EL (cell line): ENCODE measurements at places on chromosomes 13 and 19.
A peak's percentile ranks its signal among the peaks of the same experiment; 100 is the strongest.

GRCh38 chr13:39370554-39370953 is 232.4 kb downstream of the LHFPL6 start:
- DNase-seq, result no peak

- DNase-seq, result peak; percentile 31
Measured at GRCh38 chr13:21399741-21400140, 59.4 kb downstream of the ZDHHC20 start.

- no peak for DNase-seq
Measured at GRCh38 chr13:79289571-79289970, 116.5 kb downstream of the RBM26 start.

GRCh38 chr19:38632476-38633213 is 13.7 kb downstream of the EIF3K start:
- no peak for DNase-seq

- DNase-seq, result no peak
Measured at GRCh38 chr19:577439-578392, 5.3 kb downstream of the BSG start.

- no peak for DNase-seq
Measured at GRCh38 chr19:1231729-1232637, 5.8 kb downstream of the CBARP start.

DNA sequence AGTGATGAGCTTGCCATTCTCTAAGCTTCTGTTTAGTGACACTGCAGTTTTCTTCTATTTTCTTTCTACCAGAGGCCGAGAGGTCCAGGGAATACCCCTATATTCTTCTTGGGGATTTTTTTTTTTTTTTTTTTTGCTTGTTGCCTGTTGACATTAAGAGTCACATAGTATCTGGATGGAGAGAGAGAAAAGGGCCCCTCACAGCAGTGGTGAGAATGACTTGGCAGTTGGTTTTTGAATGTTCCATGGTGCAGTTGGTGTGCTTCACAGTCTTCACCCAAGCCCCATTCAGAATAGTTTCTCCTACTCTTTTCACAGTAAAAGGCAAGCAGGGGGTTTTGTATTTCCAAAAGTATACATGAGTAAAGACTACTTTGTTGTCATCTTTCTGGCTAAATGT is 577.9 kb downstream of the LMO7 start:
- DNase-seq, result no peak

DNA sequence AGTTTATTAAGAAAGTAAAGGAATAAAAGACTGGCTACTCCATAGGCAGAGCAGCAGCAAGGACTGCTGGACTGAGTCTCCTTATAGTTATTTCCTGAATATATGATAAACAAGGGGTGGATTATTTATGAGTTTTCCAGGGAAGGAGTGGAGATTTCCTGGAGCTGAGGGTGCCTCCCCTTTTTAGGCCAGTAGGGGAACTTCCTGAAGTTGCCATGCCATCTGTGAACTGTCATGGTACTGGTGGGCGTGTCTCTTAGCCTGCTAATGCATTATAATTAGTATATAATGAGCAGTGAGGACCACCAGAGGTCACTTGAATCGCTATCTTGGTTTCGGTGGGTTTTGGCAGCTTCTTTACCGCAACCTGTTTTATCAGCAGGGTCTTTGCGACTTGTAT is 13.5 kb downstream of the ZSCAN5A start:
- no peak for DNase-seq

- DNase-seq, result no peak
Measured at GRCh38 chr13:28012896-28013295, 24.4 kb upstream of the URAD start.

GRCh38 chr19:17796013-17796837 is 1.3 kb downstream of the B3GNT3 start:
- DNase-seq, result no peak

- peak; percentile 89 for DNase-seq
Measured at GRCh38 chr19:16197188-16197621, 506 bp upstream of the AP1M1 start.

- DNase-seq, result no peak
Measured at GRCh38 chr13:47665043-47665442, 336.0 kb downstream of the SUCLA2 start.

- DNase-seq, result peak; percentile 28
Measured at GRCh38 chr13:77516342-77516789, 19.1 kb upstream of the SCEL start.

DNA sequence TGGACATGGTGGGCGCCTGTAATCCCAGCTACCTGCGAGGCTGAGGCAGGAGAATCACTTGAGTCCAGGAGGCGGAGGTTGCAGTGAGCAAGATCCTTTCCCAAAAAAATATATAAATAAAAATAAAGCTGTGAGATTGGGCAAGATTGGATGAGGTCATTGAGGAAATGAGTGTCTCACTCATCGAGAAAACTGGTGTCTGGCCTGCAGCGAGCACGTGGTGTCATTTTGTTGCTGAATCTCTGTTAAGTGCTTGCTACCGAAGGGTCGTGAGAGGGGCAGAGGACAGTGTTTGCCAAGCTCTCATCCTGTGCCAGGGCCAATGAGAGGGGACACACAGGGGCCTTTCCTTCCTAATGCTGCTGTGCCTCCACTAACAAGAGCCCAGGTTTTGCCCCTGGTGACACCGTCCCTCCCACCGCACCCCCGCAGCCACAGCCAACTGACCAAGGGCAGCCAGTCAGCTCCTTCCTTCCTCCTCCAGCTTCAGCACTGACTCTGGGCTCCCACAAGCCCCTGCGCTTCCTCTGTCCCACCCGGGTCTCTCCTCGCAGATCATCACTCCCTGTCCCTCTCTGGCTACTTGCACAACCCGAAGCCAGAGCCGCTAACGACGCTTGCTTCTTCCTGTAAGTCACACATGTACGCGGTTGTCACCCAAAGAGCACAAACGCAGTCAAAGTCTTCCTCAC is 3.2 kb downstream of the POLD1 start:
- DNase-seq, result peak; percentile 59

DNA sequence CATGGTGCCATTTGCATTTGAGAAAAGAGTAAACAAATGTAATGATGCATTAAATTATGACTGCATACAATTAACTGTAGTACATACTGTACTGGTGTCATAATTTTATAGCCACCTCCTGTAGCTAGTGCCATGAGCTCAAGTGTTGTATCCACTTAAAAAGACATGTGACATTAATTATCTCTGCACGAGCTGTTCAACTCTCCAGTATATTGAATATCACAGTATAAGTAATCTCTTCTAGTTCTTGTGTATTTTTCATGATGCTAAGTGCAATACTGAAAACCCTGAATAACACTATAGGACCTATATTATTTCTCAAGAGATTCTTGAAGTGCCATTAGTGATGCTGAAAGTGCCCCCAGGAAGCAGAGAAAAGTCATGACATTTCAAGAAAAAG is 387.3 kb downstream of the PCDH17 start:
- no peak for DNase-seq

- no peak for DNase-seq
Measured at GRCh38 chr19:29819986-29820385, 8.2 kb downstream of the CCNE1 start.

- no peak for DNase-seq
Measured at GRCh38 chr13:71759651-71760511, 107.1 kb downstream of the DACH1 start.
